ENCODE measurements at places on chromosomes 7 and 10. TPM values are rescaled to one million over a fixed set of nuclear protein-coding genes. Genes with fewer than 3 reads are reported as not detected.

DNA sequence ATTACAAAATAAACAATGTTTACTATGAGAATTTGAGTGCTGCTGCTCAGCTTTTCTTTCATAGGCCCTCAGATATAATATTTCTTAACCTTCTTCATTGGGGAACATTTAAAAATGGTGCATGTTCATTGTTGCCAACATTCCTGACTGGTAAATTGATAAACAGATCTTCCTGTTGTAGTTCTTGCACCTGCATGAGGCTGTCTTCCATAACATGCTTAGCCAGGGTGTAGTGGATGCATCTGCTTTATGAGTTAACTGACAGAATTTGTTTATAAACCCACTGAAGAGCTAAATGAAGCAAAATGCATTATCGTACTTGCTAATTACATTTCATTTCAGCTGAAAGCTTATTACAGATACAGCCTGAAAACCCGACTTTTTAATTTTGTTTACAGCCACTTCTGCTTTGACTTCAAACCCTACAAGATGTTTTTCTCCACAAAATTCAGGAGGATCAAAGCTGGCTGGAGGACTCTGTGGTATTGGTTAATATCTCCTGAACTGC is 177.2 kb downstream of the SEM1 start:
- DNase-seq = no peak

- DNase-seq = peak; percentile 82
Observed at GRCh38 chr7:70856901-70857630, 274.9 kb upstream of the GALNT17 start.

DNA sequence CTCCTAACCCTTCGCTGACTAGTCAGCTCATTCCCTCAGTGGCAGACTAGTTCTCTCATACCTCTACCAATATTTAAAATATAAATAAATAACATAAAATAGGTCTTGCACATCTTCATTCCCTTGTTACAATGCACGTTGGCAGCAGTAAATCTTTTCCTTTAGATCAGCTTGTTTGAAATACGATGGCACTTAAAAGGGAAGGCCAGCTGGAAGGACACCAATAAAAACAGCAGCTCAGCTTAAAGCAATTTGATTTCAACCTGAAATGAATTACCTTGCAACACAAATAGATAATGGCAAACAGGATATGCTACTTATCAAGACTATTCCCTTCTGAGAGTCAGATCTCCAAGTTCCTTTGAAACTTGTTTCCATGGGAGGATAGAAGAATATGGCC is 321.8 kb downstream of the GFRA1 start:
- DNase-seq = no peak

ADGRA1 gene
- total RNA-seq = not detected

- DNase-seq = no peak
Observed at GRCh38 chr7:132652507-132652906, 76.2 kb upstream of the PLXNA4 start.

ABCC2 gene
- 0.83 TPM for total RNA-seq

GRCh38 chr10:93445978-93446720 is 36.0 kb downstream of the MYOF start:
- DNase-seq = peak; percentile 59

PRLHR gene
- not detected for total RNA-seq

GRCh38 chr10:8768852-8769251 is 714.4 kb downstream of the GATA3 start:
- no peak for DNase-seq

MMD2 gene
- total RNA-seq = not detected

GRCh38 chr7:129875745-129876411 is 76.9 kb downstream of the UBE2H start:
- DNase-seq = peak; percentile 58

FRAT1 gene
- 2.4 TPM for total RNA-seq

DNA sequence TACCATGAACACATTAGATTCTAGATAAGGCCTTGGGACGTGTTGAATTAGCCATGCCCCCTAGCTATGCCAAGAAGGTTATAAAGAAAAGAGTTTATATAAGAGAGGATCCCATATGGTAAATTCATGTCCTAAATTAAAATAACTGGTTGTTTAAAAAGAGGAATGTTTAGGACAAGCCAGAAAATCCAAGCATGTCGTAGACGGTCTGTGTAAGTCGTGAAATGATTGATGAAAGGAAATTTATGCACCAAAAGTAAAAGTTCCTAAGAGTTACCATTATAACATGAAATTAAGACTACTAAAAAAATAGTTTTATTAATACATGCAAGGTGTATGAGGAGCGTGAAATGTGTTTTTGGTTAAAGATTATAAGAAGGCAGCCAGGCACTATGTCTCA is 624.9 kb downstream of the ARL4A start:
- DNase-seq = no peak

DNA sequence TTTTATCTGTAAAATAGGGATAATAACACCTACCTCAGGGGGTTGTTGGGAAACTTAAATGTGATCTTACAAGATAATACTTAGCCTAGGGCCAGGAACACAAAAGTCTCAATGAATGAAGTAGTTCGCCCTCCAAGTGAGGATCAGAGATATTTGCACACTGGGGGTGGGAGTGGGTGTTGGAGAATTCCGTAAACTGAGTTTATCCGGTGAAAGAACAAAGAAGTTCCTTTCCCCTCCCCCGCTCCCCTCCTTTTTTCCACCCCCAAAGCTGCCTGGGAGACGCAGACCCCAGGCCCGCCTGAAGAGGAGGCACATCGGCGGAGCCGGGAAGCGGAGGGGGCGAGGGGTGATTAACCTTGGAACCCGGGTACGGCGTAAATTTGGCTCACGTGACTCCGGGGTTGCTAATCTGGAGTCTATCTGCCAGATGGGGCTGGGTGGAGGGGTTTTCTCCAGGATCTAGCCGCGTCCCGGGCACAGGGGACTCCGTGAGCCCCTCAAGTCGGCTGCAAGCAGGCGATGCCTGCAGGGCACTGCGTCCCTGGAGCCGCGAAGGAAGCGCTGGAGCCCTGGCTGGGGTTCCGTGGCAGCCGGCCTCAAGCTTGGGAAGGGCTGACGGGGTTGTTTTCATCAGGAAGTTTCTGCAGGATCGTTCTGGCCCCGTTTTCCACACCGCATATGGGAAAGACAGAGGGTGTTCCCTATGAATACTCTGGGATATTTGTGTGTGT is 1.4 kb upstream of the PODXL start:
- DNase-seq = no peak

DNA sequence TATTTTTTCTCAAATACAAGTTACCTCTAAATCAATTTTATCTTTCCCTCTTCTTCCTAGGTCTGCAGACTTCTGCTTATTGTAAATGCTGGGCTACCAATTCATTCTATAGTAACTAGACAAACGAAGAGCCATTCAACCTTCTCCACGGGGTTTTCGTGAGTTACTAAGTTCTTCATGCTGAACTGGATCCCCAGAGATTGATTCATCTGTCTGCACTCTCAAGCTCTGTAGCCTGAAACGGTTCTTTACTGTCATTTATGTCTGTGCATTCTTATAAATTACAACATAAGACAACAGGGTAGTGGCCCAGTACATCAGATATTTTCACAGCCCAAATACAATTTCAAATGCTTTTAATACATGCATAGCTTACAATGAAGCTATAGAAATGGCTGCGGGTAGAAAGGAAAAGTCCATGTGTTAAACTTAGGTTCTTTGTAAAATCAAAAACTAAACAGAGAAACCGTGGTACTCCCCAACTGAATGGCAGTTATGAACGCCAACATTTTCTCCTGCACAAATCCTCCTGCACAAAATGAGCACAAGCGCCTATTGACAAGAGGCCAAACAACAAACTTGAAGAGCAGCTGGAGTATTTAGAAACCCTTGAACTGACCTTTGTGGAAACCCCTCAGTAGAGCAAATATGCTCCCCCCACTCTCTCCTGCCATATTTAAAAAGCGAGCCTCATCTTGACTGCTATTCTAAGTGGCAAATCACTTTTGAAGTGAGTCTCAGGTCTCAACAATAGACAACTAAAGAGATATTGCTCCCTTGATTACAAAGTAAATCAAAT is 20.7 kb downstream of the LAMB1 start:
- DNase-seq = no peak

GRCh38 chr7:22863156-22863899 is 40.7 kb upstream of the TOMM7 start:
- peak; percentile 64 for DNase-seq

POLR2J gene
- 57.5 TPM for total RNA-seq

STN1 gene
- 49.2 TPM for total RNA-seq

GRCh38 chr10:1376384-1376945 is 320.3 kb downstream of the WDR37 start:
- no peak for DNase-seq

DNA sequence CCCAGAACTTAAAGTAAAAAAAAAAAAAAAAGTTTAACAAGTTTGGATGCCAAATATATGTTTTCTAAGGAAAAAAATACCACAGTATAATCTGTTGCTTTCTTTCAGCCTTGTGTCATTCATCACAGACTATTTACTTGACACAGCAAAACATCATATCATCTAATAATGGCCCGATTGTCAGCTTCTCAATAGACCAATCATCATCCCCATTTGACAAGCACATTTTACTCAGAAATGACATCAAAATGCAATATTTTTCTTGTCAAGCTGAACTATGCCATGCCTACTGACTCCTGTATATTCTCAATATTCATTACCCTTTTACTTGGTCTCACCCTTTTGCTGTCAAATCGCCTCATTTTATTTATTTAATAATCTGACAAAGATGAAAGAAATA is 249.7 kb downstream of the NRG3 start:
- DNase-seq = no peak

DNA sequence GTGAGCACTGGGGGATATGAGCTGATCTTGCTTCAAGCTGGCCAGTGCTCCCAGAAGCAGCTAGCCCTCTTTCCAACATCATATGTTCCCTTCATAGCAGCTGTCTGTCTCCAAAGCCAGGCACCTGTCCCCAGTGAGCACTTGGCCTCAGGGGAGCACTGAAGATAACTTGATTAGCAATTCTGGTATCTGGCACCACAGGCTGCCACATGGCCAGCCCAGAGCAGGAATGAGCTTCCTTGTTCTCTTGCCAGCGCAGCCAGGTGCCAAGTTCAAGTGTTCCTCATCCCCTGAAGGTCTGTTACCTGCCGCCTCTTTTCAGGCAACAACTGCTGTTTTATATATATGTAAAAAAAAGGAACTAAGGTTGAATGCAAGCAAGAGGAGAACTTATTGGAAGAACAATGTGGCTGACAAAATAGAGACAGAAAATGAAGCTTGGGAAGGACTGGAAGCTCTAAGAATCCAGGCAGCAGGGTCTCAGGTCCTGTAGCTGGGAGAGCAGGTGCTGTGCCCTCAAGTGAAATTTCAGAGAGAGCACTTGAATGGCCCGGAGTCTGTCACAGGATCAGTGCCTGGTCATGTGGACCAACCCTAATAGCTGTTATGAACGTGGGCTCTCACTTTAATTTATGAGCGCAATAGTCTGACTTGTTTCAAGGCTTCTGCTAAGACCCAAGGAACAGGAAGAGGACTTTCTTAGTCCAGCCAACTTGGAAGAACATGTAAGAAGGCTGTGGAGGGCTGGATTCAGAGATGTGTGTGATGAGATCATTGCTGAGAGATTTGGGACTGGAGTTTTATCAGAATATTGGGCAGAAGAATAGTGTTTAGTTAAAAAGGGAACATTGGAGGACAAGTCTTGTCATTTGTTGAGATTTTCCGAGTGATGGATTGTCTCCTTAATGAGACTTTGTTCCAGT is 267.2 kb downstream of the GLRX3 start:
- no peak for DNase-seq

GRCh38 chr10:26488344-26488743 is 50.2 kb downstream of the APBB1IP start:
- no peak for DNase-seq

DNA sequence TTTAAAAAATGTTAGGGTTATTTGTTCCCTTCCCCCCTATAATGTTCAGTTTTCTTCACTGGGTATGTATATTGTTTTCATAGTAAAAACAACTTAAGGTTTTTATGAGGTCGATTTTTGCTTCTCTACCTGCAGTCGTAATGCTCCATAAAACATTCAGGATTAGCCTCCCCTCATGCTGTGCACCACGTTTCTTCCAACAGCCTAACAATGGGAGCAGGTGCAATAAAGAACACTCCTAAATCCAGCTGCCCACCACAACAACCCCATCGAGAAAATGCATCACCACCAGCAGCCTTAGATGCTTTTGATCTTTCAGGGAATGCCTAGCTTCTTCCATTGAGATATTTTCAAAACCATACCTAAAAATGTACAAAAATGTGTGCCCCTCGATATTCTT is 111.1 kb downstream of the ADAM12 start:
- DNase-seq = no peak

- DNase-seq = peak; percentile 1
Observed at GRCh38 chr7:39240864-39241263, 263.2 kb downstream of the POU6F2 start.

- DNase-seq = no peak
Observed at GRCh38 chr10:6062101-6062771, at the start of gene IL2RA. IL2RA (minus strand) TSS chr10:6062367; CDS start chr10:6062151, 216 bp downstream.

DNA sequence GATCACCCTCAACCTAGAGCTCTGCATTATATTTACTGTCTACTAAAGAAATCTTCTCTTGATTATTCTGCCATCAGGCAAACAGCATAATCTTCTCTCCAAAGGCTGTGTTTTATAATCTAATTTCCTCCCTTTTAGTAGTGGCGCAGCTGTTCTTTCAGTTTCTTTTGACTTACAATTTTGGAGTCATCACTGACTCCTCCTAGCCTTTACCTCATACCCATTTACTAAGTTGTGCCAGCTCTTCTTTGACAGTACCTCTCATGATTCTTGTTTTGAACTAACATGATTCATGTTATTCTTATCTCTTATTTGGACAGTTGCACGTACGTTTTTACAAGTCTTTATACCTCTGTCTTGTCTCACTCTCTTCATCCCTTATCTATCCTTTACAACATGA is 113.0 kb downstream of the FOXP2 start:
- no peak for DNase-seq

GRCh38 chr7:73701357-73701995 is 18.0 kb downstream of the STX1A start:
- DNase-seq = no peak

GALNT17 gene
- not detected for total RNA-seq

- no peak for DNase-seq
Observed at GRCh38 chr7:39186131-39186530, 208.4 kb downstream of the POU6F2 start.

ENTPD1 gene
- total RNA-seq = not detected

DNA sequence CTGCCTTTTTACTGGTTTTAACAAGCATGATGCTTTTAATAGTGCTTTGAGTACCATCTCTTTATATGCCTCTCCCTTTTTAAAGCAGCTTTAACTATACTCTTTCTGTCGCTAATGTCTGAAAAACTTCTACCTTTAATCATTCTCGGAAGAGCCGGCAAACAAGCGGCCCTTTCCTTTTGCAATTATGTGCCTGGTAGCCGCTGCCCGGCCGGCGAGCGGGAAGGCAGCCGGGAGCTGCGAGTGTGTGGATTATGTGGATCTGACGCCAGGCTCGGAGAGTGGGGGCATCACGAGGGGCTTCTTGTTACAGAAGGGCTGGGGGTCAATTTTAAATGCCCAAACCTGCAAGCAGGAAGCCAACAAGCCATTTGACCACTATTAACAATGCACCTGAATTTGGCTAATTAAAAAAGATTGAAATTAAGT is 120.9 kb downstream of the BUB3 start:
- no peak for DNase-seq

NACAD gene
- 3.4 TPM for total RNA-seq

All from mammary epithelial cell (primary cell).